Naive B cell (primary cell): ENCODE measurements at places on chromosomes 5 and 9. TPM values are rescaled to one million over a fixed set of nuclear protein-coding genes. Genes with fewer than 3 reads are reported as not detected.
A peak's percentile ranks its signal among the peaks of the same experiment; 100 is the strongest.

GRCh38 chr5:42944989-42945388 lies 95.1 kb downstream of the ANXA2R start:
- no peaks in the 10 kb centered on the region for H3K36me3 ChIP-seq
- no peak overlapping the region for H3K4me3 ChIP-seq

DNA sequence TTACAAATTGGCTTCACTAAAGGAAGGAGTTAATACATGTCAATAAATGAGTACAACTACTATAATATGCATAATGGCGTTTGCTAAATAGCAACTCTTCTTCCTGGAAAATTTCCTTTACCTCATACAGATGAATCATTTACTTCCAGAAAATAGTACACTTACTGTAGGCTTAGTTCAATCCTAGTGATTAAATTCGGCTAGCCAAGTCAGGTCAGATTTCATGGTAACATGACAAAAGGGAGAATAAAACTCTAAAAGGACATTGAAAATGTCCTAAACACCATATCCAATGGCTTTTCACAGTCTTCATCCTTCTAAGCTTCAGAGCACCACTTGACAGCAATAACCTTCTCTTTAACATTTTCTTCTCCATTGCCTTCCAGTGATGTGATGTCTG lies 42.1 kb upstream of the ZFAND5 start:
- H3K4me1 ChIP-seq, result no peaks in the 10 kb centered on the region
- no peak overlapping the region for H3K4me3 ChIP-seq
- no peaks in the 10 kb centered on the region for H3K36me3 ChIP-seq
- no peak for DNase-seq

- no peak overlapping the region for H3K4me3 ChIP-seq
- H3K27ac ChIP-seq, result no peak overlapping the region
- H3K4me1 ChIP-seq, result no peaks in the 10 kb centered on the region
- no peak for DNase-seq
Observed at GRCh38 chr5:179120951-179121666, 60.9 kb downstream of the ZNF354C start.

DNA sequence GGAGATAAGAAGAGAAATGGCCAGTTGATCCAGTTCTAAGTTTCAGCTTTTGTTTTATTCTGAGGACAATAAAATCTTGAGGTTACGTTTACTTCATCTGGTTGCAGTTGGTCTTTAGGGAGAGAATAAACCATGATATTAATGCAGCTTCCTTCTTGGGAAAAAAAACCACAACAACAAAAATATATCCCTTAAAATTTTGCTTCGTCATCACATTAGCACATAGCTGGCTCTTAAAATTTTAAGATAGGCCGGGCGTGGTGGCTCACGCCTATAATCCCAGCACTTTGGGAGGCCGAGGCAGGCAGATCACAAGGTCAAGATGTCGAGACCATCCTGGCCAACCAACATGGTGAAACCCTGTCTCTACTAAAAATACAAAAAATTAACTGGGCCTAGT lies 86.4 kb downstream of the EQTN start:
- H3K36me3 ChIP-seq, result no peaks in the 10 kb centered on the region
- no peaks in the 10 kb centered on the region for H3K27me3 ChIP-seq
- H3K4me1 ChIP-seq, result no peaks in the 10 kb centered on the region
- H3K27ac ChIP-seq, result no peak overlapping the region

DNA sequence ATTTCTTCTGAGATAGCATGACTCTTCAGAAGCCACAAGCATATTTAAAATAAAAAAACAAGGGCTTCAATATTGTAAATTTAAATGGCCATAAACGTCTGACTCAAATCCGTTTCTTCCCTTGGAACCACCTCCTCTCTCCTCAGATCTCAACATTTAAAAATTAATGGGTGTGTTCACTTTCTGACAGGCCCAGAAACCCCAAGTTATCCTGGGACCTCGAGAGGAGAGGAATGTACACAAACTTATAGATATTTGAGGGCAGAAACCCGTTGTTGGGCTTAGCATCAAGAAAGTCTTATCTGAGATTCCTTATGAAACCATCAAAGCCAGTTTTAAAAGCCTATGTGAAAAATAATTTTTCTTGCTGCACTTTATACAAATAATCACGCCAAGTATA lies 29.2 kb downstream of the MLLT3 start:
- H3K4me3 ChIP-seq, result no peak overlapping the region
- DNase-seq, result no peak
- no peaks in the 10 kb centered on the region for H3K27me3 ChIP-seq
- peaks cover 2% of the 10 kb centered on the region for H3K4me1 ChIP-seq
- no peak overlapping the region for H3K27ac ChIP-seq

DNA sequence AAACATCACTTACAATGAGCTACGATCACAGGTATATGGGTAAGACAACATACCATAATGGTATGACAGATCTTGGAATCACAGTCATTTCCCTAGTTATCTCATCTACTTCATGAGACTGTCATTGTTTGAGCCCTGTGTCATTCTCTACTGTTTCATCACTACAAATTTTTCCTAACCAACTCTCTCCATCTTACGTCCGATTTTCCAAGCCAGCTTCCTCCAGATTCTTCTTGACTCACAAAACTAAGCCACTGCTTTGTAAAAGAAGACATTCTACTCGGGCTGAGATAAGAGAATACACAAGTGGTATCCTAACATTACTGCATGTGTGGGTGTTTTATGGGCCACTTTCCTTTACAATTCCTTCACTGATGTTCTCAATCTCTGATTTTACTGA lies 49.6 kb downstream of the SERINC5 start:
- no peaks in the 10 kb centered on the region for H3K27me3 ChIP-seq
- no peak overlapping the region for H3K4me3 ChIP-seq
- no peak overlapping the region for H3K27ac ChIP-seq
- peaks cover 18% of the 10 kb centered on the region for H3K4me1 ChIP-seq

- H3K27ac ChIP-seq, result peak overlapping the region; percentile 97
- peak; percentile 18 for DNase-seq
- peaks cover 18% of the 10 kb centered on the region for H3K36me3 ChIP-seq
- H3K4me3 ChIP-seq, result peak overlapping the region; percentile 97
Observed at GRCh38 chr5:181243018-181243563, 615 bp downstream of the RACK1 start.

DNA sequence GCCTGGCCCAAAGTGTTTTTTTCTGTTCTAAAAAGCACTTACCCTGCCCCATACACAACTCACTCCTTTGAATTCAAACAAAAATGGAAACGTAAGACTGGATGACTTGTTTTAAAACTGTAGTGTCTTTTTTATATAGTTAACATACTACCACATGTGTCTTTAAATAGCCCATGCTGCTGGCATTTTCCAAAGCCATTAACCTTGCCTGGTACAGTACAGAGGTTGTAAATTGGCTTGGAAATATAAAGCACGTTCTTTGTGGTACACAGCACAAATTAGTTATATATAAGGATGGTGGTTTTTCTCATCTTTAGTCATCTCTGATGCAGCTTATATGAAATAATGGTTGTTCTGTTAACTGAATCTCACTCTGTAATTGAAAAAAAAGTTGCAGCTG lies 519.7 kb upstream of the ZNF608 start:
- no peak overlapping the region for H3K4me3 ChIP-seq
- peaks cover 2% of the 10 kb centered on the region for H3K27me3 ChIP-seq
- no peak overlapping the region for H3K27ac ChIP-seq
- DNase-seq, result no peak
- H3K4me1 ChIP-seq, result no peaks in the 10 kb centered on the region
- H3K36me3 ChIP-seq, result no peaks in the 10 kb centered on the region

DNA sequence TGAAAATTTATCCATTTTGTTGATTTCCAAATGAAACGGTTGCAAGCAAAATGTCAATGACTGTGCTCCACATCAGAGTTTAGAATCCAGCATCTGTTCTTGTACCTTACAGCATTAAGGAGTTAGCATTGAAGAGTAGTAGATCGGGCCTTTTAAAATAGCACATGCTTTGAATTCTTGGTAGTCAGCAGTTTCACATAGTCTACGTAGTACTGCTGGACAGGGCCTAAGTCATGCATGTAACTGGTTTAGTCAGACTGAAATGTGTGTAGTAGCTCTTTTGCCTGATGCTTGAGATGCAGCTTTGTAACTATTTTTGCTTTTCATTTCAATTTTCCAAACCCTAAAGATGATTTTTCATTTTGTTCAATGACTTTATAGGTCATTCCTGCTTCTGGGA lies 19.8 kb downstream of the LECT2 start:
- H3K27me3 ChIP-seq, result peaks cover 22% of the 10 kb centered on the region
- no peak overlapping the region for H3K27ac ChIP-seq

GRCh38 chr9:137279741-137280473 lies 2.4 kb downstream of the TOR4A start:
- no peak for DNase-seq
- H3K36me3 ChIP-seq, result no peaks in the 10 kb centered on the region
- peaks cover 39% of the 10 kb centered on the region for H3K4me1 ChIP-seq
- no peaks in the 10 kb centered on the region for H3K27me3 ChIP-seq
- H3K27ac ChIP-seq, result no peak overlapping the region

- H3K4me1 ChIP-seq, result no peaks in the 10 kb centered on the region
- no peak for DNase-seq
- H3K27ac ChIP-seq, result no peak overlapping the region
- H3K36me3 ChIP-seq, result no peaks in the 10 kb centered on the region
Observed at GRCh38 chr5:133294380-133294779, 242.6 kb downstream of the HSPA4 start.

GRCh38 chr5:3601911-3602782 lies 6.5 kb downstream of the IRX1 start:
- H3K27ac ChIP-seq, result no peak overlapping the region
- H3K36me3 ChIP-seq, result peaks cover 10% of the 10 kb centered on the region
- DNase-seq, result no peak
- H3K4me3 ChIP-seq, result no peak overlapping the region
- H3K27me3 ChIP-seq, result peaks cover 83% of the 10 kb centered on the region

- H3K4me3 ChIP-seq, result peak overlapping the region; percentile 87
- peaks cover 21% of the 10 kb centered on the region for H3K27me3 ChIP-seq
- H3K36me3 ChIP-seq, result no peaks in the 10 kb centered on the region
- peak overlapping the region; percentile 86 for H3K27ac ChIP-seq
- peaks cover 38% of the 10 kb centered on the region for H3K4me1 ChIP-seq
Observed at GRCh38 chr9:136847088-136847825, 2.0 kb upstream of the PHPT1 start.

- no peak for DNase-seq
- H3K4me1 ChIP-seq, result peaks cover 2% of the 10 kb centered on the region
- H3K4me3 ChIP-seq, result no peak overlapping the region
- H3K27ac ChIP-seq, result no peak overlapping the region
- H3K27me3 ChIP-seq, result peaks cover 9% of the 10 kb centered on the region
- no peaks in the 10 kb centered on the region for H3K36me3 ChIP-seq
Observed at GRCh38 chr5:159510282-159510681, 180.0 kb upstream of the IL12B start.

GRCh38 chr5:173721601-173722232 lies 105.3 kb upstream of the BOD1 start:
- peaks cover 18% of the 10 kb centered on the region for H3K27me3 ChIP-seq
- H3K27ac ChIP-seq, result no peak overlapping the region
- H3K4me1 ChIP-seq, result peaks cover 5% of the 10 kb centered on the region
- no peak for DNase-seq
- H3K36me3 ChIP-seq, result no peaks in the 10 kb centered on the region

DNA sequence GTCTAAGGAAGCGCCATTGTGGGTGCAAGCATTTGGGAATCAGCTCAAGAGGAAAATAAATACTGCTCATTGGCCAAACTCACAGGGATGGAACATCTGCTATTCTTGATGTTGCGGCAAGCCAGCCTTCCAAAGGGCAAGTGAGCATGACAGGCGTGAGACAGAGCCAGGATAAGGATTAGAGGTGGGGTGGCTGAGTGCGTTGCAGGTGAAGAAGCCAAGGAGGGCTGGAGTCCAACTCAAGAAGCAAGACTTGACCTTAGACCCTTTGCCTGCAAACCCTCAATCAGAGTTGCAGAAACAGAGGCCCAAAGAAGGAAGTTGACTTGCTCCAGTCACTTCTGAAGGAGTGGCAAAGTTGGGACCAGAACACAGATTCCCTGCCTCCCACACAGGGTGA lies 79.4 kb downstream of the WWC1 start:
- H3K36me3 ChIP-seq, result no peaks in the 10 kb centered on the region
- H3K4me1 ChIP-seq, result no peaks in the 10 kb centered on the region
- peaks cover 3% of the 10 kb centered on the region for H3K27me3 ChIP-seq
- DNase-seq, result no peak

DNA sequence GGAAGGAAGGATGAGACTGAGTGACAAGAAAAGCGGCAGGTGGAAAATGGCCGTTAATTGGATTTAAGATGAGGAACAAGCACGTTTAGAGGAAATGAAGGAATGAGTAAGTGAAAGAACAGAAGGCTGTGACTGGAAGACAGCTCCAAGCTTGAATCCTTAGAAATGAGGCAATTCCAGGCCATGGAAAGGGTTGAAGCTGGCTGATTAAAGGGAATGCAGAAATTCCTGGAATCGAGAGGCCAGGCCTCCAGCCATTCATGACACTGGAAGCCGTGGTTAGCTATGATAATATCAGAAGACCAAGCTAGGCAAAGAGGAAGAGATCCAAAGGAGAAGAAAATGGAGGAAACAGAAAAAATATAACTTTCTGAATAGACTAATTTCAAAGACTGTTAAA lies 84.2 kb downstream of the ARL15 start:
- no peak overlapping the region for H3K27ac ChIP-seq
- H3K4me3 ChIP-seq, result peak overlapping the region; percentile 55
- peaks cover 10% of the 10 kb centered on the region for H3K36me3 ChIP-seq
- no peaks in the 10 kb centered on the region for H3K27me3 ChIP-seq
- DNase-seq, result no peak

- no peaks in the 10 kb centered on the region for H3K27me3 ChIP-seq
- peaks cover 11% of the 10 kb centered on the region for H3K36me3 ChIP-seq
- peak; percentile 62 for DNase-seq
Observed at GRCh38 chr9:3398232-3398648, 127.6 kb downstream of the RFX3 start.

DNA sequence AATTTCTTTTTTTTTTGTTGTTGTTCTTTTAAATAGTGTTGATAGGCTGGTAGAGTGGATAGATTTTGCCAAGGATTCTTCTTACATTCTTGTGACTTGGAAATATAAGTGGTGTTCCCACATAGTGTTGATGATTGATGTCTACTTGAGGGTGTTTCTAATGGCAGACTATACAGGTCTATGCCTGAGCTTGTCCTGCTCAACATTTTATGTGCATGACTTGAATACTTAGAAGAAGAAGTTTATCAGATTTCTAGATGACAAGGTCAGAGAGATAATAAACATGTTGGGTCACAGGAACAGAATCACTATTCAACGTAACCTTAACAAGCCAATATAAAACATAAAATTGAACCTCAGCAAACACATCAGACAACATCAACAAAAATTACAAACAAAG lies 24.2 kb downstream of the XRCC4 start:
- H3K4me1 ChIP-seq, result no peaks in the 10 kb centered on the region
- H3K27me3 ChIP-seq, result no peaks in the 10 kb centered on the region
- DNase-seq, result no peak

GRCh38 chr5:95881833-95882232 lies 59.3 kb upstream of the GLRX start:
- DNase-seq, result no peak
- H3K4me3 ChIP-seq, result no peak overlapping the region
- peaks cover 23% of the 10 kb centered on the region for H3K4me1 ChIP-seq
- peaks cover 4% of the 10 kb centered on the region for H3K36me3 ChIP-seq

GRCh38 chr9:27430750-27431535 lies 93.1 kb upstream of the IFNK start:
- DNase-seq, result no peak
- no peaks in the 10 kb centered on the region for H3K36me3 ChIP-seq
- no peak overlapping the region for H3K27ac ChIP-seq
- peaks cover 56% of the 10 kb centered on the region for H3K4me1 ChIP-seq

The C5orf52 gene
- polyA plus RNA-seq, result not detected

The CSF2 gene
- not detected for polyA plus RNA-seq

The SHISAL2B gene
- not detected for polyA plus RNA-seq

The SLC31A1 gene
- polyA plus RNA-seq, result 2.7 TPM

The BHMT gene
- polyA plus RNA-seq, result not detected

The NSG2 gene
- not detected for polyA plus RNA-seq

The MARCOL gene
- not detected for polyA plus RNA-seq

The TXN gene
- 68.8 TPM for polyA plus RNA-seq

The PRSS3 gene
- polyA plus RNA-seq, result not detected

The HINT1 gene
- polyA plus RNA-seq, result 394 TPM

The POLR3G gene
- polyA plus RNA-seq, result 3.3 TPM

The GFI1B gene
- not detected for polyA plus RNA-seq

The OR1J2 gene
- polyA plus RNA-seq, result not detected

The DNAI1 gene
- polyA plus RNA-seq, result not detected
